ENCODE measurements at places on chromosomes 16 and 17.
A peak's percentile ranks its signal among the peaks of the same experiment; 100 is the strongest.

DNA sequence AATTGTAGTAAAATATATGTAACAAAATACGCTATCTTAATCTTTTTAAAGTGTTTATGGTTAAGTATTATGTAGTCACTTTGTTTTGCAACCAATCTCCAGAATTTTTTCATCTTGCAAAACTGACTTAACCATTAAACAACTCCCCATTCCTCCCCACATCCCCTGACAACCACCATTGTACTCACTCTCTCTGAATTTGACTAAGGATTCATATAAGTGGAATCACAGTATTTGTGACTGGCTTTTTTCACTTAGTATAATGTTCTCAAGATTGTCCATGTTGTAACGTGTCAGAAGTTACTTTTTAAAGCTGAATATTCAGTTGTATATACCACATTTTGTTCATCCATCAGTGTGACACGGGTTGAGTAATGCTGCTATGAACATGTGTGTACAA is 10.6 kb downstream of the ORC6 start:
- DNase-seq, result no peak

- no peak for DNase-seq
Observed at GRCh38 chr16:15856182-15856581, 646 bp downstream of the MYH11 start.

DNA sequence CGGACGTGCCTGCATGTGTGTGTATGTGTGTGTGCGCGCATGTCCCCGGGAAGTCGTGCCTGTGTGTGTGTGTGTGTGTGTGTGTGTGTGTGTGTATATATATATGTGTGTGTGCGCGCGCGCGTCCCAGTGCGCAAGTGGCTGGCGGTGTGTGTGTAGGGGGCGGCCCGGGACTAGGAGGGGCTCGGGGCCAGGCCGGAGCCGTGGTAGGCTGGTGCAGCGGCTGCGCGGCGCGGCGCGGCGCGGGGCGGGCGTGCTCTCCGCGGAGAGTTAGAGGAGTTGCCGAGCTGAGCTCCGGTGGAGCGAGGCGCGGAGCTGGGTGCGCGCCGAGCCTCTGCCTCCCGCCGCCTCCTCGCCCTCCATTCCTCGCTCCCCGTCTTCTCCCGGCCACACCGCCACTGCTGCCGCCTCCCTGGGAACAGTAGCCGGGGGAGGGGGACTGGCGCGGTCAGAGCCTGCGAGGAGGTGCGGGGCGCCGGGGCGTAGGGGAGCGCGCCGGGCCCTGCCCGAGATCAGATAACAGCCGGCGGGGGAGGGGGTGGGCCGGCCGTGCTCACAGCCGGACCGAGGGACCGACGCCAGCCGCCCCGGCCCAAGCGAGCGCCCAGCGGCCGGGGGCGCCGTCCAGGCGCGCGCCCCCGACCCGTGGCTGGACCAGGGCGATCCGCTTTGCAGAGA is at the start of gene KCNJ12:
Gene KCNJ12, plus strand, starts transcription at position 277 of the 678 bp plus-strand sequence. CDS start 38,986 bp downstream, outside the sequence.
- DNase-seq, result peak; percentile 25

DNA sequence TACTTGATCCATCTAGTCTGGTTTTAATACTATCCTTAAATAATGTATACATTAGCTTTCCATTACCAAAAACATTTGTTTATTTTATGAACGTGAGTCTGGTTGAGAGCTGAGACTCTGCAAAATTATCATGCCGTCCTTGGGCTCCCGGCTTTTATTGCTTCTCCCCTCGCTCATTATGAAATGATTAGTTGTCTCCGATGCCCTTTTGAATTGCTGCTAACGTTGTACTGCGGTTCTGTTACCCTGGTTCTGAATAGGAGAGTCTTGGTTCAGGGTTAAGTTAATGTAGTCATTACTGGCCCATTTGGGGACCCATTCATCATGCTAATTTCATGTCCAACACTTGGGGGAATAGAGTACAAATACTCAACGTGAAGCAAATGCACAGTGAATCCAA is 12.8 kb downstream of the XYLT1 start:
- no peak for DNase-seq

DNA sequence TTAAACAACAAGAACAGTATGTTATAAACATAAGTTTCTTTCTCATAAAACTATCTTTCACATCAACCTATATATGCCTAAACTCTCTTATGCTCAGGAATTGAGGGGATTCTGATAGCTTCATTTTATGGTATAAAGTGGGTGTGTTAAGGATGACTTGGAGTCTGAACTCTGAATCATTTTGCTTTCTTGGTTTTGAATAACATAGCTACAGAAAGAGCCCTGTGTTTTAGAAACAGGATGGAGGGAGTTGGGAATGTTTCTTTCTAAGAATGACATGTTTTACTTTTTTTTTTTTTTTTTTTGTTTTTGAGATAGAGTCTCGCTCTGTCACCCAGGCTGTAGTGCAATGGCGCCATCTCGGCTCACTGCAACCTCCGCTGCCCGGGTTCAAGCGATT is 50.1 kb downstream of the RHOT1 start:
- no peak for DNase-seq

DNA sequence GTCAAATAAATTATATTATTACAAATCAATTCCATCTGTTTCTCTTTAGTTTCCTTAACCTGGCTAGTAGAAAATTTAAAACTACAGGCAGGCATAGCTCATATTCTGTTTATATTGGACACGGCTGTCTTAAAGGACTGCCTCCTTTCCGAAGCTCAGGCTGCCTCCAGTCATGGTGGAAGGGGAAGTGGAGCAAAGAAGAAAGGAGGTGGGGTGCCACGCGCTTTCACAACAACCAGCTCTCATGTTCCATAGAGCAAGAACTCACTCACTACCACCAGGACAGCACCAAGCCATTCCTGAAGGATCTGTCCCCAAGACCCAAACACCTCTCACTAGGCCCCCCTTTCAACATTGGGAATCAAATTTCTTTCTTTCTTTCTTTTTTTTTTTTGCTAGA is 149.3 kb upstream of the KCNJ18 start:
- no peak for DNase-seq

DNA sequence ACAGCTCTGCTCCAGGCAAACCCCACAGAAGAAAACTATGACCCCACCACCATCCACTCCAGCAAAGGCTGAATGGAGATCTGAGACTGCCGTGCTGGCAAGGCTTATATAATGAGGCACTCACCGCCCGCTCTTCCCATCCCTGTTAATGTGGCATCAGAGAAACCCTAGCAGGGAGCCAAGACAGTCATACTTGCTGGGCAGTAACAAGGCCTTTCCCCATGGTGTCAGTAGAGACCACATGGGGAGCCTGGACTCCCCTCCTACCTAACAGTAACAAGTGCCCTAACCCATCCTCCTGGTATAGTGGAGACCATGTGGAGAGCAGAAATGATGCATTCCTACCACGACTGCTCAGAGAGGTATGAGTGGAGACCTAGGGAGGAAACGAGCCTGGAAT is 235.2 kb downstream of the C16orf78 start:
- no peak for DNase-seq

DNA sequence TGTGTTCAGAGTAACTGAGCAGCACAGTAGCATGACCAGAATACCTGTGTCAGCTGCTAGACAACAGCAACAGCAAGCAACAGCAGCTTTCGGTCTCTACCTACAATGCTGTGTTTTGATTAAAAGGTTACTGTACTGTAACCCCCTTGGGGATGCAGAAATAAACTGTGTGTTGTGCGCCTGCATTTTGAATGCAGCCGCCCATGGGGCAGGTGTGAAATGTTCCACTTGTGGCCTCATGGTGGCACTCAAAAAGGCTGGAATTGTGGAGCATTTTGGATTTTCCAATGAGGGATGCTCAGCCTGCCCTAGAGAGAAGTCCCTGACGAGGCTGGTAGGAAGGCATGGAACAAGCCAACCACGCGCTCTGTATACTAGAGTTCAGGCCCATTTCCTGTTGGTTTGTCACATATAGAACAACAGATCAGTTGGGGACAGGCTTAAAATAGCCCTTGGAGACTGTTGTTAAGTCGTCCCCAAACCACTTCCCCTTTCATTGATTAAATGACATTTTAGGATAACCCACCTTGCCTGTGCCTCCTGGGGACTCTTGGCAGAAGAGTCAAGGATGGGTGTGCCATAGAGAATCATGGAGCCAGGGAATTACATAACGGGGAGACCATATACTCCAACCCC is 27.1 kb downstream of the SCPEP1 start:
- no peak for DNase-seq

- no peak for DNase-seq
Observed at GRCh38 chr16:84239909-84240308, at the start of gene KCNG4. Gene KCNG4 (minus strand): TSS chr16:84240012. CDS start chr16:84237485, 2,527 bp downstream.

GRCh38 chr16:14187517-14188338 is 116.6 kb downstream of the MRTFB start:
- no peak for DNase-seq

GRCh38 chr17:18377437-18378204 is at the start of gene EVPLL:
Gene EVPLL (plus strand): TSS chr17:18377778. CDS start chr17:18380938, 3,160 bp downstream.
- no peak for DNase-seq

GRCh38 chr16:56860226-56861020 is 4.6 kb upstream of the SLC12A3 start:
- peak; percentile 38 for DNase-seq

GRCh38 chr17:12940699-12941098 is 77.1 kb downstream of the ELAC2 start:
- no peak for DNase-seq

DNA sequence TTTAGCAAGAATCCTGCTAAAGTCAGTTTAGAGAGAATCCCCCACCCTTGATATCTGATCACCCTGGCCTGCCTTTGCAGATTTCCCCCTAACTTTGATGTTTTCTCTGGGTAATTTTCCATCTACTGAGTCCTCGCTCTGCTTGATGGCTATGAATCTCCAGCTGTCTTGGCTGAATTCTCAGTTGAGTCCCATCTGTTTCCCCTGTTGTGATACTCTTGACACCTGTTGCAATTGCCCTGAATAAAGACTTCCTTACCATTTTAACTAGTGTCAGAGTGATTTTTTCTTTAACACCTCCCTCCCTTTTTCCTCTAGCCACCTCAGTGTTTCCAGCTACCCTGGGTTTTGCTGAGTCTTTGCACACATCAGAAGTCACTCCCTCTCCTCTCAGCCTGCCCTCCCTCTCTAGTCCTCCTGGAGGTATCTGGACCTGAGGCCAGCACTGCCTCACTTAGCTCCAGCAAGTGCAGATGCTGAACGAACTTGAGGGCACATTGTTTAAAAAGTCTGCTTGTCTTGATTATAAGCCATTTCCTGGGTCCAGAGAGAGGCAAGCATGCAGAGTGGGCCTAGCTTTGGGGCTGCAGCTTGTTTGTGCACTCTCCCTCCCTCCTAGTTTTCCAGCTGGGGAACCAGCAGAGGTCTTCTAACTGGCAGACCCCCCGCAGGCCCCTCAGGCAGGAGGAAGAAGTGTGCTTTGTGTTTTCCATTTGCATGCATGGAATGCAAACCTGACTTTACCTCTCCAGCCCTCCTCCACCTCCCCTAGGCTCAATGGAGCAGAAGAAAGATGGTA is 33.2 kb downstream of the SPACA3 start:
- DNase-seq, result no peak

- no peak for DNase-seq
Observed at GRCh38 chr16:51457775-51458174, 306.7 kb upstream of the SALL1 start.

- DNase-seq, result no peak
Observed at GRCh38 chr17:8574687-8575086, 55.8 kb downstream of the MYH10 start.

- peak; percentile 51 for DNase-seq
Observed at GRCh38 chr16:28218109-28218508, 6.3 kb upstream of the XPO6 start.

DNA sequence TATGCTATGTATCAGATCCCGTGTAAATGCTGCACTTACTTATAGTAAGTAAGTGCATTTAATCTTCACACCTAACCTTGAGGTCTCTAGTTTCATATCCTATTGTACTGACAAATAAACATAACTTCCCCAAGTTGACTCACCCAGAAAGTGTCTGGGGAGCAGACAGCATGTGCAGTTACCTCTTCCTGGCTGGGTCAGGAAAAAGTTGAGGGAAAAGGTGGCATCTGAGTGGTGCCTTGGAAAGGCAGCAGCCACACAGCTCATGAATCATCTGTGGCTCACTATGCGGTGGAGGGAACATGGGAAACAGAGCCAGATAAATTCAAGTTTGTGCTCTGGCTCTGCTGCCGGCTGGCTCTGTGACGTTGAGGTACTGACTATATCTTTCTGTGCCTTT is 382.0 kb upstream of the DYNLRB2 start:
- DNase-seq, result no peak

DNA sequence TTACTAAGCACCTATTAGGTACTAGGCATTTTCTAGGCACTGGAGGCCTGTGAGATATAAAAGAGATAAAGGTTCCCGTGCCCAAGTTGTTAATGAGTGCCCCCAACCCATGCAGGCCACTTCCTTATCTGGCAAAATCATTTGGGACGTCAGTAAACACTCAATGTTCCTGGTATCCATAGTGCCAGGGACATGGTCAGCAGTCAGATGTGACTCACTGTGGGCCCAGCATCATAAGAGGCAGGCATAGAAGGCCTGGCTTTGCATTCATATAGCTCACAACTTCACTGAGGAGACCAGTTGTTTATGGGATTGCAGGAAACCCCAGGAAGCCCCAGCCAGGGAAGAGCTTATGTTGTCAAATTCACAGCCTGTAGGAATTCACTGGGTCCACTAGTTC is 81.1 kb downstream of the MRC2 start:
- DNase-seq, result no peak

DNA sequence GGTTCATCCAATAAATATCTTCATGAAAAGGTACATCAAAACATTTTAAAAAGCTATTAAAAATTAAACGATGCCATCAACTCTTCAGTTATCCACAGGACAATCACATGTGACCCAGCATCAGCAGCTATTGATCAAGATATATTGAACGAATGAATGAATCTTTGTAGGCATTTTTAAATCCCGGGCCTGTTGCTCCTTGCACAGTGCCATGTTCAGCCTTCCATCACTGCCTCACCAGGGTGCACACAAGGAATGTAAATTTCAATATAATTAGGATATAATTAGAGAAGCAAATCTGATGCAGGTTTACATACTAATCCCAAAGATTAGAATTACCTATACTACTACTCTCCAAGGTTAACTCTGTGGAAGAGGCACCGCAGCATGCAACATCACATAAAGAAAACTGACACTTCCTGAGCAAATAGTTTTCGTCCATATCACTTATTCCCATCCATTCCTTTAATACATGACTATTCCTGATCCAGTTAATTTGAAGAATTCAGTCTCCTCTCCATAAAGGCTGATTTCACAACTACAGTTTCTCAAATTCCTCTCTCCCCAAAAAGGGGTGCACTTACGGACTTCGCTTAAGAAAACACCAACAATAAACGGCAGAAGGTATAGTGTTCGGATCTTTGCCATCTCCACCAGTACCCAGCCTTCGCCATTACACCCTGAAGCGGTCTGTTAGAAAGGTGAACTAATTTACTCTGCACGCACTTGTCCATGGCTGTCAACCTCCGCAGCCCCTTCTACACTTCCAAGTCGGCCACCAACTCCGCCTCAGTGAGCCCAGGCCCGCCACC is 938 bp downstream of the NCOR1 start:
- no peak for DNase-seq

DNA sequence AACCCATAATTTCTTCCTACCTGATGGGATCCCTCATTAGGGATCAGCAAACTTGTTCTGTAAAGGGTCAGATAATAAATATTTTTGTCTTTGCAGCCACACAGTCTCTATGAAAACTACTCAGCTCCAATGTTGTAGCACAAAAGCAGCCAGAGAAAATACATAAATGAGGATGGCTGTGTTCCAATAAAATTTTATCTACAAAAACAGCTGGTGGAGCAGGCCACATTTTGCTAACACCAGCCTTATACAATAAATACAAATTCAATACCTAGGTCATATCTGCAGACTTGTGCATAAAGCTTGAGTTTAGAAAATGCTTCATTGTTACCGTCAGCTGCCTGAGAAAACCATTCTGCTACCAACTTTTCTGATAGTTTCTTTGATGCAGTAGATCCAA is 38.4 kb upstream of the INTS2 start:
- DNase-seq, result no peak

GRCh38 chr17:50199211-50199802 is 2.1 kb downstream of the COL1A1 start:
- DNase-seq, result no peak

GRCh38 chr16:50440531-50440930 is 71.7 kb upstream of the BRD7 start:
- no peak for DNase-seq

Data from activated T-cell treated with anti-CD3 and anti-CD28 coated beads, Interleukin-2, amount 50 U/mL, for 48 hours (primary cell).